Muscle of leg (tissue), 16 donors: ENCODE measurements at places on chromosomes 11 and 22. TPM values are rescaled to one million over a fixed set of nuclear protein-coding genes. Genes with fewer than 3 reads are reported as not detected.
A peak's percentile ranks its signal among the peaks of the same experiment; 100 is the strongest.

OR9G4 gene
- not detected for total RNA-seq

OR8D4 gene
- total RNA-seq = 0.04 TPM

GRCh38 chr11:106581399-106581798, 436.9 kb downstream of the GUCY1A2 start:
- H3K4me1 ChIP-seq = peaks cover 2% of the 10 kb centered on the region
- no peaks in the 10 kb centered on the region for H3K36me3 ChIP-seq
- peak; percentile 71 for DNase-seq
- no peak overlapping the region for H3K4me3 ChIP-seq

DNA sequence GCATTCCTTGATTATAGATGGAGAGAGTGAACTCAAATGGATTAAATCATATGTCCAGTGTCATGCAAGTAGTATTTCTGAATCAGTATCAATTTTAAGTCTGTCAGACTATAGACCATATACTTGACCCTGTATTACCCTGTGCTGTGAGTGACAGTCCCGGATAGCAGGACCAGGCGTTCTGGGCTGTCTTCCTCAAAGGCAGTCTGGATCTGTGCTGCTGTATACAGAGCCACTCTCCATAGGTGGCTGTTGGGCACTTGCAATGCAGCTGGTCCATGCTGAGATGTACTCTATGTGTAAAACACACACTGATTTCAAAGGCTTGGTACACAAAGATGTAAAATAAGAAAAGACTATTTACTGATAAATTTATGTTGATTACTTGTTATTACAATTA, 294.3 kb downstream of the OPCML start:
- H3K36me3 ChIP-seq = no peaks in the 10 kb centered on the region
- no peak overlapping the region for H3K4me3 ChIP-seq
- DNase-seq = no peak
- H3K4me1 ChIP-seq = no peaks in the 10 kb centered on the region
- H3K27me3 ChIP-seq = peaks cover 5% of the 10 kb centered on the region
- no peak overlapping the region for H3K27ac ChIP-seq

C22orf23 gene
- 0.18 TPM for total RNA-seq

DNA sequence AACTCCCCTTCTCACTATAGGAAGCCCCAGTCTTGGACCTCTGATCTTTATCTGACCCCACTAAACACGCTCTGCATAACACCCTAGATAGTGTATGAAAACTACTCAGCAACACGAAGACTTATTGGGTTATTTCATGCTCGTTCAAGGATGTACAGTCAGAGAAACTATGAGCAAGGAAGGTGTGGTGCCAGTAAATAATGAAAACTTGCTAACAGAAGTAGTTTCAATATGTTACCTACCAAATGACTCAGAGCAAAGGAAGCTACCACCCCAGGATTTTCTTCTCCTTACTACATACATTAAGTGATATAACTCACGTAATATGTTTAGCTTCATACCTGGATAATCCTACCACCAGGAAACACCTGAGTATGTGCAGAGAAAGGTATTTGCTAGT, 25.9 kb upstream of the LYVE1 start:
- H3K27me3 ChIP-seq = no peaks in the 10 kb centered on the region
- no peak overlapping the region for H3K4me3 ChIP-seq
- DNase-seq = no peak
- H3K36me3 ChIP-seq = no peaks in the 10 kb centered on the region

- H3K4me1 ChIP-seq = peaks cover 3% of the 10 kb centered on the region
- H3K36me3 ChIP-seq = no peaks in the 10 kb centered on the region
- no peak overlapping the region for H3K4me3 ChIP-seq
- no peak overlapping the region for H3K27ac ChIP-seq
- peak; percentile 63 for DNase-seq
Measured at GRCh38 chr11:84384731-84385130, 1098.6 kb upstream of the CCDC90B start.

DNA sequence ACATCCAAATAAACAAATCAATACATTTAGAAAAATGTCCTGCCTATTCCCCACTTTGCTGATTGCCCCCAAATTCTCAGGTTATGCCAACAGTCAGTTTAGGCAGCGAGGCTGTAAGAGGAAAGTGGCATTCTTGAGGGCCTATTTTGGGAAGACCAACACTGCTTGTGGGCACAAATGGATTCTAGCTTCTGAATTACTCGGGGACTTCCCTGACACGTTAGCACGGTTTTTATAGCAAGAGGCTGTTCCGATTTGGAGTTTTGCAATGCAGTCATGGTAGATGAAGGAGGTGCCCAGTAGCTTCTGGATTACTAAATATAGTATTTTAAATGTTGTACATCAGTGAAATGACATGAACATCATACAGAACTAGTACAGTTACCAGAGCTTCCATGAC, 13.1 kb downstream of the RCN1 start:
- DNase-seq = no peak
- no peaks in the 10 kb centered on the region for H3K27me3 ChIP-seq
- H3K4me3 ChIP-seq = no peak overlapping the region
- H3K36me3 ChIP-seq = peaks cover 58% of the 10 kb centered on the region
- H3K4me1 ChIP-seq = peaks cover 4% of the 10 kb centered on the region

- DNase-seq = no peak
- no peak overlapping the region for H3K4me3 ChIP-seq
- peaks cover 26% of the 10 kb centered on the region for H3K27me3 ChIP-seq
- no peaks in the 10 kb centered on the region for H3K36me3 ChIP-seq
Measured at GRCh38 chr22:43858156-43858895, 4.0 kb downstream of the SULT4A1 start.

ANGPTL5 gene
- 9.4 TPM for total RNA-seq

DNA sequence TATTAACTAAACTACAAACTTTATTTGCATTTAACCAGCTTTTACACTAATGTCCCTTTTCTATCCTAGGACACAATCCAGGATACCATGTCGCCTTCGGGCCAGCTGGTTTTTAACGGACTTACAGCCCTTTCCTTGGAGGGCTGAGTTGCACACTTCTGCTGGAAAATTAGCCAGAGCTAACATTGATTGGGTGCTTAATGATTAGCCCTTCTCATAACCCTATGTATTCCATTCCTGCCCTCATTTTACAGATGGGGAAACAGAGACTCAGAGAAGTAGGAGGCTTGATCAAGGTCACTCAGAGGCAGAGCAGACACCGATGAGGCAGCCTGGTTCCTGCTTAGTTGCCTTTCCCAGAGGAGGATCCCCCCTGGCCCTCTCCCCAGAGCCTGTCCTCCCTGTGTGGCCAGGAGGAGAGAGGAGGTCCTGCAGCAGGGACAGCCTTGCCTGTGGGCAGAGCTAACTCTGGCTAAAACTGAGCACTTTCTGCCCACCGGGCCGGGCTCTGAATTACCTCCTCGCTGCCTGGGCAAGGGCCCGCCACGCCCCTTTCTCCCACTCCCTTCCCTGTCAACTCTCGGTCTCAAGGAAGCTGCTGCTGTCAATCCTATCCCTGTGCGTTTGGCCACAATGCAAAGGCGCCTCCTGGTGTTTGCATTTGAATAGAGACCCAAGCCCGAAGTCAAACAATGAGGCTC, 59.6 kb upstream of the PAX6 start:
- peak; percentile 68 for DNase-seq
- peaks cover 20% of the 10 kb centered on the region for H3K27me3 ChIP-seq
- no peaks in the 10 kb centered on the region for H3K36me3 ChIP-seq
- peaks cover 5% of the 10 kb centered on the region for H3K4me1 ChIP-seq
